Hematopoietic multipotent progenitor cell treated with erythropoietin and hydrocortisone succinate and interleukin-3 and kit ligand, for 6 days (in vitro differentiated cells): ENCODE measurements at places on chromosomes 6 and 20.
A peak's percentile ranks its signal among the peaks of the same experiment; 100 is the strongest.

DNA sequence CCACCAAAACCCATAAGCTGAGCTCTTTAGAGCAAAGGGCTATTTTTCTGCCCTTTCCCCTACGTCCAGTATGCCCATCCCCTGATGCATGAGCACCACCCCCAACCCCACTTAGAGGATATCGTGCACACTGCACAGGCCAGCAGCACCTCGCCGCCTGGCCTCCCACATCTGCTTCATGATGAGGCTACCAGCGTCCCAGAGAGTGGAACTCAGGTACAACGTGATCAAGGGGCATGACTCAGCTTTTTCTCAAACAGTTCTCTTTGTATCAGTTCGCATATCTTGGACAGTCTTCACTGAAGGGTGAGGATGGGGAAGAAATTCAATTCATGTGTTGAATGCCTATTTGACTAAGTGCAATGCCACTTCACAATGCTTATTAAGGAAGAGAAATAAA is 81.9 kb upstream of the QKI start:
- no peak for DNase-seq

- DNase-seq, result peak; percentile 18
Observed at GRCh38 chr6:167652701-167653095, 174.0 kb upstream of the AFDN start.

DNA sequence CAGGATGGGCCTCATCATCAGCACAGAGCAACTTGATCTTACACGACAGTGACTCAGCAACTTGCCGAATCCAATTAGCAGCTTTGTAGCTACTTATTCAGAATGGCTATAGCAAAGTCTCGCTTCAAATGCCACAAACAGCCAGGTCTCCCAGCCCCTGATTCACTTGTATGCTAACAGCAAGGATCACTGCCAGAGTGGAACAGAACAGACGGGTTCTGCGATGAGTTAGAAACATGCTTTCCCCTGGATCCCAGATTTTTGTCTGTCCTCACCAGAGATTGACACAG is 254.4 kb downstream of the NRN1 start:
- DNase-seq, result no peak

- DNase-seq, result no peak
Observed at GRCh38 chr20:58330249-58330648, 20.7 kb downstream of the RAB22A start.

DNA sequence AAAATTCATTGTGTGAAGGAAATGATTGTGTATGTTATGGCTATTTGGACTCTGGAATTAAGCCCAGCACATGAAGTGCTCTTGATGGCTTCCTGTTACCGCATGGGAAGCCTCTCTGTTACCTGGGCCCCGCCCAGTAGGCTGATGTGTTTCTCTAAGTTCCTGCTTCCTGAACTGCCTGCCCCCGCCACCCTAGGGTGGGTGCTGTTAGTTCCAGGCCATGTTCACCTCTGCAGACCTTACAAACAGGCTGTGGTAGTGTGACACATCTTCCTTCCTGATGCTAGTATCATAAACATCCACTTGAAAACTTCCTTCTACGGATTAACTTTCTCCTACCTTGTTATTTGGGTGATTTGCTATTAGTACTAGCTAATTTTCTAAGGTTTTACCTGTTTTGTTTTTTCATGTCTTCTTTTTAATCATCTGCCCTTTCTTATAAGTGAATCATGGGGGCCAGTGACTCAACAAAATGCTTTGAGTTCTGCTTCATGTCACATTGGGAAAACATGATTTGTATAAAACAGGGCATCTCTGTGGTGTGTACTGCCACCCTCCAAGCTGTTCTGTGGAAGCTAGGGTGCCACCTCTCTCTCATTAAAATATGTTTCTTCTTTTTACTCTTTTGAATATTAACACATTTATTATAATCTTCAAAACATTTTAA is 40.6 kb downstream of the SH3BGRL2 start:
- peak; percentile 14 for DNase-seq

DNA sequence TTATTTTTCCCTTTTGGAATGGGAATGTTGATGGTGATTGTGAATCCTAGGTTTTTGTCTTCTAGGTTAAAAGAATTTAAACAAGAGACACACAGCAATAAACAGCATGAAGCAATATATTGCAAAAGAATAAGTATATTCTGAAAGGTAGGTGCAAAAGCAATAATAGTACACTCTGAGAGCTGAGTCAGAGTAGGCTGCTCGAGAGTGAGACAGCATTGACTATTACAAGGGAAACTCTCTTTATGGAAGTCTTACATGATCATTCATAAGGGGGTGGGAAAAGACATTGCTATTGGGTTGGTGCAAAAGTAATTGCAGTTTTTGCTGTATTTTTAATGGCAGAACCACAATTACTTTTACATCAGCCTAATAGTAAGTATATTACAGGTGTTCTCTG is 25.0 kb downstream of the FBXO5 start:
- DNase-seq, result no peak

GRCh38 chr6:52489881-52490280 is 69.7 kb downstream of the EFHC1 start:
- no peak for DNase-seq

DNA sequence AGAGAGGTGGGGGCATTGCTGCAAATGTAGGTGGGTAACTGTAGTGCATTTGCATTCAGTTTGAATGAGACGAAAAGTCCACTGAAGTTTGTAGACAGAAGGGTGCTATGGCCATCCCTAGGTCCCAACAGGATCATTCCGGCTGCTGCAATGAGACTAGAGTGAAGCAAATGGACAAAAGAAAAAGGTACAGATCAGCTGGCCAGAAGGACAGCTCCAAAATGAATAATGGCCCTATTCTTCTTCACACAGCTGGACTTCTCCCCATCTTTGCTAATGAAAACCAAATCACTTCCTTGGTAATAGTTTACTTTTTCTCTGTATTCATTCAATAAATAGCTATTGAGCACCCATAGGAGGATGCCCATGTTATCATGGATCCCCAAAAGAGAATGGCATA is 56.4 kb upstream of the TPD52L1 start:
- no peak for DNase-seq

GRCh38 chr6:36539814-36540568 is 7.3 kb downstream of the STK38 start:
- DNase-seq, result no peak

DNA sequence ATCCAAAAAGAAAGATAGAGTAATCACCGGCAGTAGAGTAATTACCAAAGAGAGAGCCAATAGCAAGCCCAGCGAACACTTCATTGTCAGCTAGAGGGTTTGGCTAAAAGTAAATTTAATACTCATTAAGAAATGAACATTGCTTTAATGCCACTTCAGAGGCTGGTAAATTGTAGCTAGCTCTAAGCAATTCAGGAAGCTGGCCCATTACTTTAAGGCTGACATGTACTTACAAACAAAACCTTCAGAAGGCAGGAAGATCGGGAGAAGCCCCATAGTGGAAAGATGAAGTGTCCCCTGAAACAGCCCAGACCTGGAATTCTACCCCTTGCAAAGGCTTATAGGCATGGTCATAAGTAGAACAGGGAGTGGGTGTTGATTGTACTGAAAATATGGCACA is 396.6 kb upstream of the ID4 start:
- DNase-seq, result no peak

GRCh38 chr6:98844244-98845210 is 10.2 kb downstream of the POU3F2 start:
- no peak for DNase-seq

DNA sequence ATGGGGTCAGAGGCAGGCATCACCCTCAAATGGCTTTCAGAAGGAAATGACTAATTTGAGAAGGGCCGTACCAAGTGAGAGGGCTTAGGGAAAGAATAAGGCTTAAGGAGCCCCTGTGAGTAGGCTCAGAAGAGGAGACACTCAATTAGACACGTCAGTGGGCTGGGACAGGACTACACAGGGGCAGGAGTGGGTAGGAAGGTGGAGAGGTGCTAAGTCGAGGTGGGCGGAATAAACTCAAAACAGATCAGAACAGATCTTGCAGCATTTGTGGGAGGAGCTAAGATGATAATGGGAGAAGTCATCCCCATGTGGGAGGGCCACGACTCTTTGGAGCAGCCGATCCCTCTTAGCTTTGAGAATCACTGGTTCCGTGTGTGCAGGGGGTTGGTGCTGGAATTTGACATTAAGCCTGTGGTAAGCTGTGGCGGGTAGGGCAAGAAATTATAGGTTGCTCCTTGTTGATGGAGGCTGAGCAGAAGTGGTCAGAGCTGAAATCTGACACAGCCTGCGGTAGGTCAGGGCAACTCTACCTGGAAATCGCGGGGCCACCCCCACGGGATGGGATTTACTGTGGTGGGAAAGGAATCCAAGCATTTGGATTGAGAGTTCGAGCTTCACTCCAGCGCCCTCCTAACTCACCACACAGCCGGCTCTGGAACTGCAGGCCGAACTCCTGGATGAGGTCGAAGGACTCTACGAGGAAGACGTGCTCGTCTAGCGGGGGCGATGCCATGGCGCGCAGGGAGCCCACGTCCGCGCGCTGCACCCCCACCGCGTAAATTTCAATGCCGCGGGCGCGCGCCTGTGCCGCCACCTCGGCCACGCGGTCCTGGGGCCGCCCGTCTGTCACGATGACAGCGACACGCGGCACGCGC is 2.8 kb upstream of the RBPJL start:
- no peak for DNase-seq

GRCh38 chr6:62323818-62324431 is 37.9 kb upstream of the KHDRBS2 start:
- DNase-seq, result no peak

- no peak for DNase-seq
Observed at GRCh38 chr6:35309611-35310264, 12.1 kb downstream of the DEF6 start.

DNA sequence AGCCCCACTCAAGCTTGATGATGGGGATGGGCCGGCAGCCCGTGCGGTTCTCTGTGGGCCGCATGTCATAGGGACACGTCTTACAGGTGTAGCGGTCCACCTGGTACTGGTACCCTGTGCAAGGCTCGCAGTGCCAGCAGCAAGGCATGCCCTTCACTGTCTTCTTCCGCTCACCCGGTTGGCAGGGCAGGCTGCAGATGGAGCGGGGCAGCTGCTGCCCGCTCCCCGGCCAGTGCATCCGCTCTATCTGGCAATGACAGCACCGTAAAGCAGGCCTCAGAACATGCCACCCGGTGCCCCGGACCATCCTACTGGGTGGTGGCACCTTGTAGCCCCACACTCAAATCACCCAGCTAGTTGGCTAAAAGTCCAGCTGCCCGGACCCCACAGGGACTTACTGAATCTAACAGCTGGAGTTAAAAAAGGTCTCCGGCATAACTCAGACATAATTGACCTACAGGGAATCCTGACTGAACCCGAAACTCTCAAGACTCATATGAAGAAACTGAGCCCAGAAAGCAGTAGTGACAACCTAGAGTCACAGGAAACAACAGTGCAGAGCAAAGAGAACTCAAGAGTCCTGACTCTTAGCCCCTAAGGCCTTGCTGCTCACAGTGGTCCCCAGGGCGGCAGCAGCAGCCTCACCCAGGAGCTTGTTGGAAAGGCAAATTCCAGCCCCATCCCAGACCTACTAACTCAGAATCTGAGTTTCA is 109.4 kb downstream of the GRM4 start:
- no peak for DNase-seq

DNA sequence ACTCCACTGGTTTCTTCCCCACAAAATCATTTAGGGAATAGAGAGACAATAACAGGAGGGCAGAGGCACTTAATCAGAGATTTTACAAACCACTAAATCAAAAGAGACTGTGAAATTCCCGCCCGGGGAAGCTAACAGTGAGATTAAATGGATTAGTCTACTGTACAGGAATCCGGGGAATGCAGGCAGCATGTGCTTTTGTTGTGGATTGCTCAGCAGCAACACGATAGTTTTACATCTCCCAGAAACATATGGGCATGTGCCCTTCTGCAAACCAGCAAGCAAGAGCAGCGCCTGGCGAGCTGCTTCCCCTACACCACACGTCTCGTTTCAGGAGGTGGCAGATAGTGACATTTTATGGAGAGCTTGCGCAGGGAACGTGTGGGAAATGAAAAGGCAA is 382.3 kb downstream of the CD83 start:
- no peak for DNase-seq

DNA sequence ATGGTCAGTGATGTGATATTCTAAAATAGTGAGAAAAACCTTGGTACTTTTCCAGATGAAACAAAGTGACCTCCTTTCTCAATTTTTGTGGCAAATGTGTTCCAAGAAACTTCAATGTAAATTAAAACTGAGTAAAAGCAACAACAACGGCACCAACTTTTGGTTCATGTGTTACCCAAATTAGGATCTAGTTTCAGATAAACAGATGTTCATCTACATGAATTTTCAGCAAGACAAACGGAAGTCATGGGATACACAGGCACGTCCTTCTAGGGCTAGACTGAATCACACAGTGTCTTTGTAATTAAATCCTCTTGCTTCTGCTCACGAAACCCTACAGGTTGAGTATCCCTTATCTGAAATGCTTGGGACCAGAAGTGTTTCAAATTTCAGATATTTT is 915.2 kb downstream of the TFAP2A start:
- DNase-seq, result no peak
